Stimulated activated CD4-positive, alpha-beta T cell treated with anti-CD3 and anti-CD28 coated beads, Interleukin-2, amount 100 ng/mL, for 24 hours (primary cell): ENCODE measurements at places on chromosomes 2 and 18.

- DNase-seq = no peak
These were observed 62.2 kb upstream of the PAX3 start for GRCh38 chr2:222360997-222361396.

DNA sequence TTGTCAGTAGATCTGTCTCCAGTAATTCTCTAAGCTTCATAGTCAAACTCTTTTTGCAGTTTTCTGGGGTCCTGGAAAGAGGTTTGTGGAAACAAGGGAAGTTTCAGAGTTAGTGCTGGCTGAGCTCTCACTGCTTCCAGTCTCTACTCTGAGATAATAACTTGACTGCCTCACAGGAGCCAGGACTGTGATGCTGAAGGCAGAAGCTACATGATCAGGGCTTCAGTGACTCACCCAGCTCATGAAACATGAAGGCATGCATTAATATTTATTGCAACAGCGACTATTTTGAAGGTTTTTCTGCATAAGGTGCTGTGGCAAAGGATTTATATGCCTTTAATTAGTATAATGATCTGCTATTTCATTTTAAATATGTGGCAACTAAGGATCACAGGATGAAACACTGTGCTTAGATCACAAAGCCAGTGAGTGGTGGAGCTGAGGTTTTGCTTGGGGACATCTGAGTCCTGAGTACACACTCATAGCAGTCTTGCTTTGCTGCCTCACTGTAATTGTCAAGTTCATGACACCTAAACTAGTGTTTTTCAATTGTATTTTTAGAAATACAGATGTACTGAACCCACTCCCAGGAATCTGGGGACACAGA lies 448.4 kb upstream of the GCFC2 start:
- DNase-seq = no peak

- DNase-seq = no peak
These were observed 144.4 kb upstream of the PIEZO2 start for GRCh38 chr18:11293794-11294193.

DNA sequence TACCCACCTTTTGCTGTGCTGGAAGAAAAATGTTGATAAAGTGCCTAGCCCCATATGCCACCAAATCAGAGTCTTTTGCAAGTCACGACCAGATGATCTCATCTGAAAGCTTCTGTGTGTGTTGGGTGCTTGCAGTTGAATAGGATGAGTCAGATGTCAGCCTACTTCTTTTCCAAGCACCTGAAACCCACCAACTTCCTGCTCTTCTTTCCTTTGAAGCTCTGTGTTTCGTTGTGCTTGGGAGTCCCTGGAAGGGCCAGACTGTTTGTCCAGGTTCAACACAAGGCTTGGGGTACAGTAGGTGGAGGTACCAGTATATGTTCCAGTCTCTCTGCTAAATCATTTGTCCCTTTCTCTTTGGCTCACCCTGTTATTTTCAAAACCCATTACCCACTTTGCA lies 36.8 kb upstream of the LCLAT1 start:
- DNase-seq = no peak

DNA sequence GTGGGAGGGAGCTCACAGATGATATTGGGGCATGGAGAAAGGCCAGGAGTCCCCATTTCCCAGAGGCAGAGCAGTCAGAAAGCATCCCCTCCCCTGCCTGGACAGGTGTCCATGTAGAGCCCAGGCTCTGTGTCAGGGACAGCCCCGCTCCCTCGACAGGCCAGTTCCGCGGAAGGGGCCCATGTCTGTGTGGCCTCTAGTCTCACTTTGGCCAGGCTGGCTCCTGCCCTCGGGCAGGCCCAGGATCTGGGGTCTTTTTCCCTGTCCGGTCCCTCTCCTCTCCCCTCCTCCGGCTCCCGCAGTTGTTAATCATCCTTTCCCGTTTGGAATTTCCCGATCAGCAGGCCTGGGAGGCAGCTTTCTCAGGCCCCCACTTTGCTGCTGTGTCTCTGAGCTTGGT lies 20.4 kb upstream of the PDIA6 start:
- no peak for DNase-seq

DNA sequence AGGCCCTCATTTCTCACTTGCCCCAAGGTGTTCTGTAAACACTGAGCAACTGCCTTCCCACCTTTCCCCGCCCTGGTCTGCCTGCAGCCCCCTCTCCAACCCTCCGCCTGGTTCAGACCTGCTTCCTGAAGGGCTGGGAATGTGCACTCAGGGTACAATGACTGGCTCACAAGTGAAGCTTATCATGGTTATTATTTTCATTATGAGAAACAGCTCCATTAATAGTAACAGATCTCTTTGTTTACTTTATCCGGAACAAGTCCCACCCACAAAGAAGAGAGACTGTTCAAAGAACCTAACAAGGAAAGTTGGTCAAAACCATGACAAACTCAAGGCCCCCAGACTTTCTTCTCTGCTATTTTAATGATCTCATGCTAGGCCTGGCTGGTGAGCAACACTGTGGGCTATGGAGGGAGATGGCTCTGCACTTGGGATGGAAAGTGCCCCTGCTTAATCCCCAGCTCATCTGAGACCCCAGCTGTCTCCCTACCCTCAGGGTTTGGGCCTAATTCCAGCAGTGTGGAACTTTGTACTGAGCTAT lies 36.7 kb downstream of the ARHGAP25 start:
- no peak for DNase-seq

- DNase-seq = no peak
These were observed 41.4 kb upstream of the TRIB2 start for GRCh38 chr2:12675352-12675795.

GRCh38 chr2:1569879-1570450 lies 156.7 kb downstream of the TPO start:
- no peak for DNase-seq

GRCh38 chr2:238821391-238821790 lies 26.5 kb upstream of the TWIST2 start:
- no peak for DNase-seq

DNA sequence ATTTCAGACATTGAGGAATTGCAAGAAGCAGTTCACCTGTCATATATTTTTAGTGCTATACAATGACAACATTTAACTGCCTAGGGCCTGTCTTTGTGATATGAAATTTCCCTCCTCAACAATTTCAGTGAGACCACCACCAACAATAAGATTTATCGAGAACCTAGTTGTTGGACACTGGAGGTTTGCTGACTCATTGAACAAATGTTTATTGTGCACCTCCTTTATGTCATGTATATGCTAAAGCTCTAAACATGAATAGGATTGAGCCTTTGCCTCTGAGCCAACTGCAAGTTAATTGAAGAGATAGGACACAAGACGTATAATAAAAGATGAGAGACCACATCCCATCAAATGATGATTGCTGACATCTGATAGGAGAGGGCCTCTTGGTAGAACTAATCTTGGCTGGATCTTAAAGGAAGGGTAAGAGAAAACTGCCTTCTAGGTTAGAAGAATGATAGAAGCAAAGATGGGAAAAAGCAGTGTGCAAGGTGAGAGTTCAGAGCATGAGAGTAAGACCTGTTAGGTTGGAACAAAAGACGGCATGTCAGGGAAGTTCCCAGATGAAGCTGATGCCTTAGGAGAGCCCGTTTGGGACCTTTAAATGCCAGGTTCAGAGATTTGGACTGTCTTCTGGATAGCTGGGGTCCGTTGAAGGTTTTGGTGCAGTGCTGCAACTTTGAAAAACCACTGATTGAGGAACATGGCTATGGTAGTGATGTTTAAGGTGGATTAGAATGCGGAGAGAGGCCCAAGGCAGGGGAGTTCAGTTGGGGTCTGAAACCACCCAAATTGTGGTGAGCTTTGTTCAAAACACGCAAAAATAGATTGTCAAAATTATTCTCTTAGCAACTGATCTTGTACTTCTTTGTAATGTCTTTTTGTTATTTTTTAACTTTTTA lies 133.0 kb upstream of the EML6 start:
- DNase-seq = no peak

- no peak for DNase-seq
These were observed 56.1 kb downstream of the BCL2 start for GRCh38 chr18:63263444-63263843.

DNA sequence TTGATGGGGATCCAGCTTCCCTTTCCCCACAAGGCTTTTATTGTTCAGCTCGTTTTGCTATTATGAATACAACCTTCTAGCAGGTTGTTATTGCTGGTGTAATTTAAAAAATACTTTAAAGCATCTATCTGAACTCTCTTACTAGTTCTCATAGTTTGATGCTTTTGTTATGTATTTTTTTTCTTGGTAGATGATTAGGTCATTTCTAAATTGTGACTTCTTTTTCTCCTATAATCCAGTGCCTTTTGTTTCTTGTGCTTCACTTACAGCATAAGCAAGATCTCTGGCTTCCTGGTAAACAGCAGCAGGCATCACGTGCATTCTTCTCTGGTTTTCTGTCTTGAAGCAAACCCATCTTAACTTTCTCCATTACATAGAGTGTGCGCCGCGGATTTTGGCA lies 96.1 kb downstream of the FAM168B start:
- DNase-seq = no peak

DNA sequence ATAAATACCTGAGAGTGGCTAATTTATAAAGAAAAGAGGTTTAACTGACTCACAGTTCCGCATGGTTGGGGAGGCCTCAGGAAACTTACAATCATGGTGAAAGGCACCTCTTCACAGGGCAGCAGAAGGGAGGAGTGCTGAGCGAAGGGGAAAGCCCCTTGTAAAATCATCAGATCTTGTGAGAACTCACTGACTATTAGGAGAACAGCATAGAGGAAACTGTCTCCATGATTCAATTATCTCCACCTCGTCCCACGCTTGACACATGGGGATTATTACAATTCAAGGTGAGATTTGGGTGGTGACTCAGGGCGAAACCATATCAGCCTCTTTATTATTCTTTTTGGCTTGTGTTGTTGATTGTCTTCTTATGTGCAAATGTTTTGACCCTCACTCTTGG lies 76.2 kb downstream of the WDR7 start:
- DNase-seq = peak; percentile 46

- DNase-seq = no peak
These were observed 53.6 kb downstream of the CCDC93 start for GRCh38 chr2:117960231-117960630.

GRCh38 chr2:143183804-143184463 lies 54.7 kb downstream of the ARHGAP15 start:
- no peak for DNase-seq

GRCh38 chr2:20349513-20349921 lies 1.1 kb downstream of the PUM2 start:
- no peak for DNase-seq

GRCh38 chr2:1766425-1766824 lies 22.1 kb upstream of the PXDN start:
- DNase-seq = no peak

DNA sequence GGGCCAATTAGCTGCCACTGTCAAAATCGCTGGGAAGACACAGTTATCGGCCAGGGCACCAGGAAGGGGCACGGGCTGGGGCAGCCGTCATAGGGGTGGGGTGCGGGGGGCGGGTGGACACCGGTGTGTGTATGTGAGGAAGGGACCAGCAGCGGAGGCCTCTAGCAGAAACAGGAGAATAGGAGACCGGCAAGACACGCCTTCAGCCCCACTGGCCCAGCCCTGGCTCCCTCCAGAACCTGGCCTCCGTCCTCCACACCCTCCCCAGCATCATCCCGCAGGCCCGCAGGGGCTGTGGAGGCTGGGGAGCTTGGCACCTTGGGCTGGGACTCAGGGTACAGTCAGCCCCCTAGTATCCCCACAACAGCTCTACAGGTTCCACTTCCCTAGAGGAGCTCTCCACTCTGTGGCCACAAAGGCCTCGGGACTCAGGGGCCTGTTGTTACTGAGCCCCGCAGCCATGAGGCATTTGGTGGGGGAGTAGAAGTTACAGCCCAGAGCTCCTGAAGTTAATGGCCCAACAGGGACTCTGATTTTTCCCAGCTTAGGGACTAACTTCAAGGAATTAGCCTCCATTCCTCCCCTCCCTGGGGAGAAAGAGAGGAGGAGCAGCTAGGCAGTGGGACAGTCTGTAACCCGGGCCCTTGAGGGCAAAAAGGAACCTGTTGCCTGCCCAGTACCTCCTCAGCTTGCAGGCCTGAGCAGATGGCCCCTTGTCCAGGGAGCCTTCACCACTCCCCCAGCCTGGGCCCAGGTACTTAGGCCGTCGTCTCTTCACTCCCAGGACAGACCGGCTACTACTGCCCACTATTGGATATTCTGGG lies 19.9 kb downstream of the SH2D6 start:
- DNase-seq = no peak

- DNase-seq = no peak
These were observed 18.0 kb downstream of the DYTN start for GRCh38 chr2:206700156-206700555.

DNA sequence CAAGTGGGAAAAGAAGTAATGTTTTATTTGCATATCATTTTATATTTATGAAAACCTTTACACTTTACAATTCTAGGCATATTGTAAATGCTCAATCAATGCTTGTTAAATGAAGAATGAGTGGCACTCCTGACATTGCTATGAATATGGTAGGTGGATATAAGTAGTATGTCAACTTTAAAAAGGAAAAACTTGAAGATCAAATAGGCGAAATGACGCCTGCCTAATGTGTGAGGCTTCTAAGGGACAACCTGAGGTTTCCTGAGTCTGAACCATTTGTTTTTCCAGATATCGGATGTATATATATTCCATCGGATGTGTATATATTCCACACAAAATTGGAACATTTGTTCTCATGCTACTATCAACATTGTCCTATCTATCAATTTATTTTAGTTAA lies 1.4 kb downstream of the STAT4 start:
- DNase-seq = no peak

DNA sequence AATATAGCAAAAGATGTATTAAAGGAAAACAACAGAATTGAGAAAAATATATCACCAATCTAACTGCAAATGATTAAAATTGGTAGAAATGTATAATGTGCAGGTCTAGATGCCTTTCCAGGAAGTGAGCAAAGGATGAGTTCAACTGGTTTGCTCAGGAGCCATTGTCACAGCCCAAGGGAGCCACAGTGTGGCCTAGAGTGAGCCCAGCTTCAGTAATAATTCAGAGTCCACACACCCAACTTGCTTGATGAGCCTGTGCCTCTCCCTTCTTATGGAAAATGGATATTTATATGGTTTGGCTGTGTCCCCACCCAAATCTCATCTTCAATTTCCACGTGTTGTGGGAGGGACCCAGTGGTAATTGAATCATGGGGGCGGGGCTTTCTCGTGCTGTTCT lies 92.2 kb upstream of the ASAP2 start:
- DNase-seq = no peak

GRCh38 chr2:223576873-223577272 lies 25.3 kb downstream of the SCG2 start:
- DNase-seq = no peak

- DNase-seq = no peak
These were observed 37.5 kb upstream of the HDAC4 start for GRCh38 chr2:239438368-239438767.

DNA sequence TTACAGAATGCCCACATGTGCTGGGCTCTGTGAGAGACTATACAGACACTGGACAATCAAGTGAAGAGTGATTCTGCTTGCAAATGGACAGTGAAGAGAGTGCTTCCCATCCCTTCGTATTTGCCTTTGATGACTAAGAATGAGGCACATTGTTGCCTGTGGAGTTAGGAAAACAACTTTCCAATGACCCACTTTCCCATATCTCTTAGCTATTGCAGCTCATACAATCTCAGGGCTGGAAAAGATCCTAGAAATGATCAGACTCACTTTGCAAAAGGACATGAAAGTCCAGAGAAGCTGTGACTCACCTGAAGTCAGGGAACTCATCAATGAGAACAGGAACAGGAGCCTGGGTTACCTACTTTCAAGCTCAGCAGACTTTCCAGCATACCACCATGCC lies 440.5 kb upstream of the TCF4 start:
- DNase-seq = no peak

- DNase-seq = no peak
These were observed 17.4 kb downstream of the KCNH7 start for GRCh38 chr2:162821176-162821575.
